IPS DF 6.9 (cell line): ENCODE measurements at places on chromosomes 5 and 9.

DNA sequence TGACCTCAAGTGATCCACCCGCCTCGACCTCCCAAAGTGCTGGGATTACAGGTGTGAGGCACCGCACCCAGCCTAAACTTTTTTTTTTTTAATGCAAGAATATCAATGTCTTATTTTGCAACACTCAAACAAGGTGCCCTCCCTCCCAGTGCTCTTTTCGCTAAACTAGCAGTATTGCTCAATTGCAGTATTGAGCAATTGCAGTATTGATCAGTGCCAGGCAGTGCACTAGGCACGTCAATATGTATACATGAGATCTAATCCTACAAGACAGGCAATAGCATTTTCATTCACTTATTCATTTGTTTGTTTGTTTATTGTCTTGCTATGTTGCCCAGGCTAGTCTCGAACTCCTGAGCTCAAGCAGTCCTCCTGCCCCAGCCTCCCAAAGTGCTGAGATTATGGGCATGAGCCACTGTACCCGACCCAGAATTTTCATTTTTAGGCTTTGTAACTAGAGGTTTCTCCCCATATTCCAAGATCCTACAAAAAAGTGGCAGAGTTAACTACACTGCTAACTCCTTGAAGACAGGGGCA, 94.5 kb downstream of the TTLL11 start:
- DNase-seq, result no peak

- no peak for DNase-seq
Measured at GRCh38 chr5:168513861-168514428, 15.2 kb upstream of the FBLL1 start.

- no peak for DNase-seq
Measured at GRCh38 chr9:116924462-116925110, 237.5 kb downstream of the TRIM32 start.

DNA sequence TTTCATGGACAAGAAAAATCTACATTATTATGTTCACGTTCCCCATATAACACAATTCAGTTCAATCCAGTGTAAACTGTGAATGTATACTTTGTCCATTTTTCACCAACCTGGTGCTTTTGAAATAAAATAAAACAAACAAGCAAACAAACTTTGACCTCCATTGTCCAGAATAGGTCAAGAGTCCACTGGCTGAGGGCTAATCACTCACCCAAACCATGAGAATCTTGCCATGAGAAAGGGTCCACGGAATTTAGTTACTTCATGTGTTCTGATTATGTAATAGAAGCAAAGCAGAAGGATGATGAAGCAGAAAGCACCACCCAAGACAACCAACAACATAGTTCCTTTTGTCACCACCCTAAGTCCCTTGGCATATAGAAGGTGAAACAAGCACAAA, 28.7 kb downstream of the DIAPH1 start:
- DNase-seq, result no peak

DNA sequence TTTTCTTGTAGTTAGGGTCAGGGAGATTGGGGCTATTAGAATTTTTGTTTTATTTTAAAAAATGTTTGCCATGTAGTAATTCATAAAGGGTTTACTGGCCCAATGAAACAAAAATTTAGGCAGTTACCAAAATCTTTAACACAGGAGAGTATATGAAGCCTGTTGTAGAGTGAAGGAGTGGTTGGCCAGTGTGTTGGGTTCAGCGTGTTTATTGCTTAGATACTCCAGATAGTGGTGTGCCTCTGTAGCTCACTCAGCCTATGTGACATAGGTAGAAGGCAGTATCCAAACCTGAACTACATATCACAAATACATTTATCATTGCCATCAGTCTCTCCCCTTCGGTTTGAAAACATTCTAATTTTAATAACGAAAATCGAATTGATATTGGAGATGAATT, 1.2 kb downstream of the TEK start:
- DNase-seq, result no peak

- no peak for DNase-seq
Measured at GRCh38 chr5:152366716-152367115, 38.4 kb downstream of the NMUR2 start.

- DNase-seq, result no peak
Measured at GRCh38 chr9:1761807-1762206, 253.3 kb upstream of the SMARCA2 start.

- DNase-seq, result no peak
Measured at GRCh38 chr5:18281947-18282581, 647.8 kb downstream of the TAF11L14 start.

GRCh38 chr5:63803165-63803564, 159.1 kb downstream of the HTR1A start:
- no peak for DNase-seq

- DNase-seq, result no peak
Measured at GRCh38 chr5:166906991-166907713, 1384.3 kb upstream of the WWC1 start.

GRCh38 chr5:179454356-179454755, 96.0 kb upstream of the RUFY1 start:
- DNase-seq, result no peak

DNA sequence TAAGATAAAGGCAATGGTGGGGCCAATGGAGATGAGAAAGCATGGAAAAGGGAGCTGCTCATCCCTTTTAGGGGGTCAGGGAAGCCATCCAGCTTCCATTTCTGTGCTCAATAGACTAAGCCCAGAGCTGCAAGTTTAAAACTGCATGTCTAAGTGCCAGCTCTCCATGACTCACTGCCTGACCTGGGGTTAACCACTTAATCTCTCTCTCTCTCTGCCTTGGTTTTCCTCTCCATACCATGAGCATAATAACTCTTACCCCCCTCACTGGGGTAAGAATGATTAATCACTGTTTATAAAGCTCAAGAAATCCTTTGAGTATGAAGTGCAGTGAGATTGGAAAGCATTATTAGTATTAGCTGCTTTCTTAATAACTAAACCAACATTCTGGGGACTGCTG, 1382.4 kb upstream of the WWC1 start:
- no peak for DNase-seq

DNA sequence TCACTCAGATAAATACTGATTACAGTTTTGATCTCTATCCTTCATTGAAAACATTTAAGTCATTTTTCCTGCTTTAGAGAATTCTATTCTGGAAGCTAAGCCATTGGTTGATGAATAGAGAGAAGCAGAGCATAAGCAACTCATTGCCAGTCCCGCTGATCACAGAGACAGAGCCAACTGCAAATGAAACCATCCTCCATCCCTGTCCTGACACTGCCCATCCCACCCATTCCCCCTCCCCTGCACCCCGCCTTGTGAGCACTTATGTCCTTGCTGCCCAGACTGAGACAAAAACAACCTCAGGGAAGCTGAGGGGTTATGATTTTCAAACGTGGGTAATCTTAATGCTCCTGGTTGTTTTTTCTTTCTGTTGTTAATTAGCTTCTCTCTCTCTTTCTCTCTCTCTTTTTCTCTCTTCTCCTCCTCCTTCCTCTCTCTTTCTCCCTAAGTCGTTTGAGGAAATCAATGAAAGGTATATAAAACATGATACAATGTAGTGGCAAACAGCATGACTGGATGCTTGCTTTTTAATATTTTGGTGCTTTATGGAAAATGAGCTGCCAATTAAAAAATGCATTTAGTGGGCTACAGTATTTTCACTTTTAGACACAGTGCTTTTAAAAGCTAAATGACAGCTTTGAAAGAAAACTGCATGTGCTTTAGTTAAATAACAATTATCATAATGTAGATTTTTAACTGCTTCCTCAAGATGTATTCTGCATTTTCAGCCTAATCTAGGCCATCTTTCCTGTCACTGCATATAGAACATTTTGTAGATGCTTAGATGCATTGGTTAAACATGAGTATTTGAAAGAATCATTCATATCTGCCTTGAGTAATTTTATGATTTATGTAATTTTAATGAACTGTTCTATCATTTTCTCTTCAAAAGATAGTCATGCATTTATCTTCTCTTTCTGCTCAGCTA, 57.3 kb downstream of the CMYA5 start:
- DNase-seq, result no peak

- DNase-seq, result no peak
Measured at GRCh38 chr5:75574791-75575190, 36.5 kb upstream of the ANKDD1B start.

DNA sequence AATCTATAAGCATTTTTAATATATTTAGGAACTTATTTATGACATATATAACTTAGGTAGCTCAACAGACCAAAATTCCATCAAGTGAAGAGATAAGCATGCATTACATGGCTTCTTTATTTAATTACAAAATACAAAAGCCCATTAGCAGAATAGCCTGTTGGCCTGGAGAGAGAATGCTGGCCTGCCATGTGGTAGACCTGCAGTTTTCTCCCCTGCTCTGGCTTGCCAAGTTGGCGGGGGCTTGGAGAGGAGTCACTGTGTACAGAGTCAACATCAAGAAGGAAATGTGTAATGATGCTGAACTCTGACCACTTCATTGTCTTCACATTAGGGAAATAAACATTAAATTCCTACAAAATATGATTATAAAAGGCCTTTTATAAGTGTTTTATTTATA, 69.8 kb upstream of the CNTLN start:
- no peak for DNase-seq

DNA sequence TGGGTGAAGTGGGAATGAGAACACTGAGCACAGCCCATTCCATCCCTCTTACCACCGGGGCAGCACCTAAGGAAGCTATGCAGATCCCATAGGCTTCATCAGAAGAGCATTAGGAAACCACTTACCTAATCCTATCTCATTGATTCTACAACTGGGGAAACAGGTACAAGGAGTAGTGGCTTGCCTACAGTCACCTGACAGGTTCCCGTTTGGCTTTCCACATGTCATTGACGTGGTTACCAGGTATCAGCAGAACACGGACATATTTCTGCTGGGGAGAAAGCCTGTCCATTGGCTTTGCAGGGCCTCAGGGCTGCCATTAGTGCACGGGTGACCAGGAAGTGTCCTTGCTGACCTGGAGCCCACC, 11.3 kb downstream of the AFAP1L1 start:
- no peak for DNase-seq

DNA sequence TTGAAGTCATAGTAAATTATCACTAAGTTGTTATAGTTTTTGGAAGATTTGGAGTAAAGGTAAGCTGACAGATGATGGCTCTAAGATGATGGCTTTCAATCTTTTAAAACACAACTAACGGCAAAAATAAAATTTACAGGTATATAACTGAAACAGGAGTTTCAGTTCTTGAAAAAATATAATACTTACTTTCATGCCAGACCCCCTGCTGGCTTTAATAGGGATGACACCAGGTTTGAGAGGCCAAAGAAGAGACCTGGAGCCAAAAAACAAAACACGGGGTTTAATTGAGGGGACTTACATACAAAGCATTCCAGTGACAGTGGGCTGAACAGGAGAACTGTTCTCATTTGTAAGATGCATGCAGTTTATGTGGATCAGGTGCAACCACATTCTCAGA, 301.7 kb upstream of the PCSK5 start:
- no peak for DNase-seq

GRCh38 chr9:121915304-121915625, 177.8 kb downstream of the TTLL11 start:
- no peak for DNase-seq

DNA sequence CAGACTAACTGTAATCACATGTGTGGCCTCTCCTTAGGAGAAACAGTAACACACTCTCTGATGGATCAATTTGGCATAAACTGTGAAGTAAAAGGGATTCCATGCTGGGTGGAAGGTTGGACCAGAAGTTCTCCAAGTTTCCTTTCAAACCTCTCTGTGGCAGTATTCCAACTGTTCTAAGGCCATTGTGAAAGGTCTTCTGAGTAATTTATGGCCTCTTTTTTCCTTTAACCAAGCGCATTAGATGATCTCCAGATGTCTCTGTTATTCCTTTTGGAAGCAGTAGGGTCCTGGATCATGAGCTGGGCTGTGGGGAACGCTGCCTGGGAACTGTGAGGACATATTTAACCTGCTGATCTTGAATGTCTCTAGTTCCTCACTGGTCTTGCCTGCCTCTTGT, 80.6 kb upstream of the IL6ST start:
- DNase-seq, result no peak

GRCh38 chr5:170277867-170278281, 19.7 kb downstream of the LCP2 start:
- no peak for DNase-seq

DNA sequence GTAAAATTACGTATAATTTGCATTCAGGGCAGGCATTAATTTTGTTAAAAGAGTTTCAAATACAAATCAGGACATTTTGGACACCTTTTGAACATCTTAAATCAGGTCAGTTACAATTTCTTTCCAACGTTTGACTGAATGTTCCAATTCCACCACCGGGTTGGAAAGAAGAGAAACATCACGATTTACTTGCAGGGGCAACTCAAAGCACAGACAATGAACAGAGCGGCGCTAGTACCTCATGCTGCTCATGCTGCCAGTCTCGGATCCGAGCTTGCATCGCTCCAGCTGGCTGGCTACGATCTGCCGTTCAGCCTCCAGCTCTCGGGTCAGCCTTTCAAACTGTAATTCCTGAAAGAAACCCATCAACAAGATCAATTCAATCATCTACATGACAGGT, 339.5 kb downstream of the CTNND2 start:
- no peak for DNase-seq

DNA sequence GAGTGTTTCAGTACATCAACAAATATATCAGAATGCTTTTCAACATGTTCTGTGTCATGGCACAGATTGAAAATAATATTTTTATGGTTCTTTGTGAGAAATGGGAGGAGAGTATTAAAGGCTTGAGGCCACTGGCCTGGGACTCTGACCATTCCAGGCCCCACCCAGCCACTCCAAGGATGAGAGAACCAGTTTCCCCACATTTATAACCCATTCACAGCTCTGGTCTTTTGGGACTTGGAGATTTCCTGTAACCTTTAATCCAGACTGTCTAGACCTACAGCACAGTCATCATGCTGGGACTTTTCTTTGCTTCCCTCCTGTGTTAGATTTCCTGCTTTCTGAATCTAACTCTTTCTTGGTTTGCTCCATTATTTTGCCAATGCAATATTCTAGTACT, 389.6 kb downstream of the KIAA0825 start:
- no peak for DNase-seq

- DNase-seq, result no peak
Measured at GRCh38 chr5:72515211-72515610, 8.0 kb upstream of the ZNF366 start.

- no peak for DNase-seq
Measured at GRCh38 chr5:175052351-175052750, 328.0 kb downstream of the MSX2 start.

DNA sequence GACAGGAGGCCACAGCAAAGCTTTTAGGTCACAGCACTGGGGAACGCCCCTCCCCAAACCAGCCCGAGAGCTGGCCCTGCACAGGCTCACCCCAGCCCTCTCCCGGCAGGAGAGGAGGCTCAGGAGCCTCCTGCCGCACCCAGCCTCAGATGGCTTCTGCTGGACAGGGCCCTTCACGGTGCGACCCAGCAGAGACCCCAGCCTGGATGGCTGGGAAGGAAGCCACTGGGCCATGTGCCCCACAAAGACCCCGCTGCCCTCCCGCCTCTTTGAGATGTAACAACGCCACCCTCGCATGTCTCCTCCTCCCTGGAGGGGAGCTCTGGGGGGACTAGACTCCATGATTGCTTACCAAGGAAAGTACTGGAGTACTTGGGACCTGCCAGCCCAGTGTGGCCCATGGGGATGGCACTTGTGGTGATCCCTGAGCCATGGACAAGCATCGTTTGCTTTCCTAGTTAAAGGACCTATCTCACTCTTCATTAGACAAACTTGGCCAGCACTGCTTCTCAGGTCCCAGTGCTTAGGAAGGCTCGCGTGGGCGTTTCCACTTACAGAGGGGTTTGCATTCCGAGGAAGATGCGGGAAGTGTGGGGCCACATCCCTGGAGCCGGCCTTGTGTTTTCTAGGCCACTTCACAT, 9.0 kb downstream of the MYMK start:
- no peak for DNase-seq
